ENCODE measurements at places on chromosomes 7 and 10. TPM values are rescaled to one million over a fixed set of nuclear protein-coding genes. Genes with fewer than 3 reads are reported as not detected.

The COL1A2 gene
- total RNA-seq = not detected

The SH2D4B gene
- 0.09 TPM for total RNA-seq

The ZMIZ1 gene
- 45.8 TPM for total RNA-seq

The TFPI2 gene
- total RNA-seq = 250 TPM

The OR2F2 gene
- total RNA-seq = not detected

The PYROXD2 gene
- 4.8 TPM for total RNA-seq

The BMS1 gene
- total RNA-seq = 21.7 TPM

The SLC26A3 gene
- not detected for total RNA-seq

The ASIC3 gene
- total RNA-seq = 11.7 TPM

The AMZ1 gene
- not detected for total RNA-seq

The DDX50 gene
- total RNA-seq = 34.0 TPM

The CALML5 gene
- total RNA-seq = not detected

The AKR1E2 gene
- total RNA-seq = 5.6 TPM

The CDK14 gene
- 0.14 TPM for total RNA-seq

The MOGAT3 gene
- total RNA-seq = not detected

The PTPRZ1 gene
- not detected for total RNA-seq

The CREB3L2 gene
- total RNA-seq = 24.7 TPM

The GARS1 gene
- 136 TPM for total RNA-seq

The GJD4 gene
- total RNA-seq = 0.08 TPM

The SYT15 gene
- total RNA-seq = 3.3 TPM

The RAB18 gene
- total RNA-seq = 91.9 TPM

The ESYT2 gene
- 96.4 TPM for total RNA-seq

The CCL24 gene
- total RNA-seq = not detected

The AKR1D1 gene
- total RNA-seq = not detected

The MLXIPL gene
- 1.4 TPM for total RNA-seq

The NOS3 gene
- 0.34 TPM for total RNA-seq

The LLCFC1 gene
- not detected for total RNA-seq

The TWIST1 gene
- total RNA-seq = 4.4 TPM

The WNT8B gene
- total RNA-seq = not detected

The TYSND1 gene
- 17.7 TPM for total RNA-seq
